Muscle of back (tissue), 13 donors: ENCODE measurements at places on chromosomes 3 and 15. TPM values are rescaled to one million over a fixed set of nuclear protein-coding genes. Genes with fewer than 3 reads are reported as not detected.

Gene DLL4
- polyA plus RNA-seq, result 10.6 TPM

Gene BUB1B
- 19.5 TPM for polyA plus RNA-seq

Gene CLSTN2
- polyA plus RNA-seq, result 3.6 TPM

Gene C2CD4A
- not detected for polyA plus RNA-seq

Gene PLSCR2
- 0.09 TPM for polyA plus RNA-seq

Gene ZNF80
- not detected for polyA plus RNA-seq

Gene GNAT1
- 0.31 TPM for polyA plus RNA-seq

Gene A4GNT
- polyA plus RNA-seq, result 0.22 TPM

Gene ARGFX
- polyA plus RNA-seq, result not detected

Gene GDPGP1
- 2.6 TPM for polyA plus RNA-seq

Gene SOX2
- polyA plus RNA-seq, result 0.22 TPM

Gene P2RY14
- polyA plus RNA-seq, result 1.3 TPM

Gene CAMP
- not detected for polyA plus RNA-seq

Gene UCN2
- not detected for polyA plus RNA-seq

Gene ESYT3
- polyA plus RNA-seq, result 12.7 TPM

Gene PLCB2
- 6.8 TPM for polyA plus RNA-seq

Gene TIGIT
- polyA plus RNA-seq, result not detected

Gene SENP7
- polyA plus RNA-seq, result 54.6 TPM
